ENCODE measurements at places on chromosomes 3 and 15.

DNA sequence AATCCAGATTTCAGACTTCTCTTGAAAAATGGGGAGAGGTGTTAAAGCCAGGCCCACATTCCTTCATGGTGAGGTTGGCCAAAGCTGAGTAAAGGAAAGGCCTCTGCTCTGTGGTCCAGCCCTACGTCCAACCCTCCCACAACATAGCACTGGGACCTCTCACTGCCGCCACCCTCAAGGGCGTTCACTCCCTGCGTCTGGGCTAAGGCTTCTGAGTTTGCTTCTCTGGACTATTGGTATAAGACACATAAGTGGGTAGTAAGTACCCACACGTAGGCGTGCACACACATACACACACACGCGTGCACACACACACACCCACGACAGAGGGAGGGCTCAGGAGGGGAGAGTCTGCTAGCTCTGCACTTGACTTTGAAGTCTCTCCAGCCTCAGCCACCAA, 80.2 kb upstream of the PXYLP1 start:
- no peak for DNase-seq

DNA sequence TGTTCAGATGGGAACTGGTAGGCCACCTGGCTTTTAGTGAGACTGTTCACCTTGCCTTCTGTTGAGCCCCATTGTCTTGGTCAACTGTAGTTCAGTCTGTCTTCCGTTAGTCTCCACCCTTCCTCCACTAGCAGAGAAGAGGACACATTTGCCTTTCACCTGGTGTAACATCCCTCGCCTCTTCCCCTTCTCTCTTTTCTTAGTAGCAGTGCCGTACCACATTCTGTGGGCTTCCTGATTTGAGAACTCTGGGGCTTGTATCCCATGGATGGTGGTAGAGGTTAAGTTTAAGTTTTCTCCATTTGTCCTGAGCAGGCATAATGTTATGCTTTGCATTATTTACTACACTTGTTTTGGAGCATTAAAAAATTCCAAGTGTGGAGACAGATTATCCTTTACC, 49.3 kb downstream of the RAB7A start:
- no peak for DNase-seq

GRCh38 chr3:12349895-12350811, 61.3 kb downstream of the PPARG start:
- no peak for DNase-seq

GRCh38 chr15:59176653-59177316, 29.9 kb upstream of the LDHAL6B start:
- DNase-seq: no peak

DNA sequence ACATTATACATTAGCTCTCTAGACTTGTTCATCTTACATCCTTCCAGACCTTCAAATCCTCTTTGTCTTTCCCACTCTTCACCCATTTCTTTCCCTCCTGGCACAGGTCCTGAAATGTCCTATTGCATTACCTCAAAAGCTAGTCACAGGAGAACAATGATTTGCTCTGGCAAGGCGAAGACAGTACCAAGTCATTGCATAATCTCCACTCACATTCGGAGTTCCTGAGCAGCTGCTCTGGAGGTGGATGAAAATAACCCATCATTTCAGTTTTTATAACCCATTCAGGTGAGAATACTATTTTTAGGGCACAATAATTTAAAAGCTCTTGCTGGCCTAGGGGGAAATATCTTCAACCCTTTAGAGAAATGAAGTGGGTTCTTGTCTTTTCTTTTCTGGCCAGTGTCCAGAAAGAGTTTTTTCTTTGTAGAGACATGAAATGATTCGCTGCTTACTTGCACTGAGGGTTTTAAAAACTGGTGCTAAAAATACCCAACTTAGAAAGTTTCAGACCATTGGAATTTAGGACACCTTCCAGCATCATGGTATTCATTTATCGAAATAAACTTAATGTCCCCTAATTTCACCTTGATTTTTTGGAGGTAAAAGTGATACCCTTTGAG, 23.4 kb upstream of the DYNC1LI1 start:
- no peak for DNase-seq

GRCh38 chr3:139088462-139089324, 44.0 kb upstream of the PRR23C start:
- DNase-seq: no peak

GRCh38 chr3:123448536-123449101, at the start of gene ADCY5:
ADCY5 (minus strand) TSS chr3:123449090; CDS start chr3:123448545, 545 bp downstream.
- no peak for DNase-seq

DNA sequence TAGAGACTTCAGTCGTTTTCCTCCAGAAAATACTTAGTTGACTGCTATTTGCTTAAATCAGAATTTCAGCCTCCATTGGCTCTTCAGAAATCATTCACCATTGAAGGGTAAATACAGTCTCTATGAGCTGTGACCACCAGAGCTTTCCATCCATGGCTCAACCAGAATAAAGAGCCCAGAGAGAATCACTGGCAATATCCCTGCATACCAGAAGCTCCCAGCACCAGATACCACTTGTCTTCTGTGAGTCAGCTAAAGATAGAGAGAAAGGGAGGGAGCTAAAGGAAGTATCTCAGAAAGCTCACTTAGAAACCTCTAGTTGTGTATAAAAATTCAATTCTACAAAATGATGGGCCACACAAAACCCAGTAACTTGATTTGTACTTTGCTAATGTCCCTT, 115.2 kb upstream of the TMCO5A start:
- no peak for DNase-seq

GRCh38 chr3:139287557-139287956, 56.3 kb upstream of the MRPS22 start:
- DNase-seq: no peak
